ENCODE measurements at places on chromosomes 12 and 14.

- DNase-seq: no peak
Measured at GRCh38 chr12:24814379-24815113, 134.4 kb downstream of the BCAT1 start.

DNA sequence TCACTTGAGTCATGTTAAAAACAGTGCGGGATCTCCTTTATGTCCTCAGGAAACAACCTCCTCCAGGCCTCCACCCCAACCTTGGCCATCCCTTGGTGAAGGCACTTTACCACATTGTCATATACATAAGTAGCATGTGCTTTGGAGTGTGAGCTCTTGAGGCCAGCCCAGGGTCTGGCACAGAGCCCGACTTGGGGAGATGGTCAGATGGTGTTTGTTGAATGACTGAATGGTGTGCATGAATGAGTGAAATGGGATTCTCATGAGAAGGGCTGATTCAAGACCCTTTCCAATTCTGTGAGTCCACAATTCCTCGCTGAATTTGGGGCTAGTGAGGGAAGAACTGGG lies 52.9 kb upstream of the DLK1 start:
- no peak for DNase-seq

- DNase-seq: no peak
Measured at GRCh38 chr12:95764848-95765247, 25.7 kb downstream of the NTN4 start.

DNA sequence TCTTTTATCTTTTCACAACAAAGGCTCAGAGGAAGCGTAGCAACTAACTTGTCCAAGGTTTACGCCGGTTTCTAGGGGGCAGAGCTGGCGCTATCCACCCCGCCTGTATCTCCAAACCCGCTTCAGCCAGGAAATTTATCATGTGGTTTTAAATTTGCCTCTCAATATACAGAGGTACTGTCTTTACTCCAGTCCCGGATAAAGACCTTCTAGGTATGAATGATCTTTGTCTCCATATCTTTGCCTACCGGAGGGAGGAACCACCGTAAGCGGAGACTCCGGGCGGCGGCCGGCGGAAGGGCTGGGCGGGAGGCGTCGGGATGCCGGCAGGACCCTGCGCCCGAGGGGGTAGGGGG lies 693 bp upstream of the RIMKLB start:
- no peak for DNase-seq

DNA sequence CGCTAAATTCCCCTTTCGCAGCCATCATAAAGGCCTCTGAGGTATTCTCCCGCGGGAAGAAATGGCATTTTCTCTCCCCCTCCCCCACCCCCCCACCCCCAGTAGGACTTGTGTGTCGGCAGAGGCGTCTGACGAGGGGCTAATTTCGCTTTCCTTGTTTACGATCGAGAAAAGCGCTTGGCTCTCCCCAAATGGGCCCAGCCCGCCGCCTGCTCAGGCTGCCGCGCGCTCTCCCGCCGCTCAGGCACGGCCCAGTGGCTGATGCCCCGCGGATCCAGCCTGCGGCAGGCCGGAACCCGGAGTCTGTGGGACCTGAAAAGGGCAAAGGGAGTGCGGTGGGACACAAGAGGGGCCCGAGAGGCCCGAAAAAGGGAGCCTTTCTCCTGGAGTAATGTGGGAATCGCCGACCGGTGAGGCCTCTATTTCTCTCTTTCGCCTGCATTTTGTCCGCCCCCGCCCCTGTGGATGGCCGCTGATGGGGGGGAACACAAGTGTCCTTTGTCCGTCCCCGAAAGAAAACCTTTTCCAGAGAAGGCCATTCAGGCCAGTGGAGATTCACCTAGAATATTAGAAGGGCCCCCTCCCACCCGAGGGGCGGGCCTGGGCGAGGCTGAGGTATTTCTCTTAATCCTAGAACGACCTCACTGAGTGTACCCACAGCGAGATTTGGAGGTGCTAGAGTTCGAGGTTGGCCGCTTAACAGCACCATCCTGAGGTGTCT lies 9.0 kb upstream of the HOXC6 start:
- no peak for DNase-seq

GRCh38 chr12:89661706-89662330 lies 46.8 kb downstream of the ATP2B1 start:
- no peak for DNase-seq

Measured in CD4-positive, alpha-beta T cell treated with Interferon gamma for 1 hour (primary cell).